ENCODE measurements at places on chromosomes 11 and 22. TPM values are rescaled to one million over a fixed set of nuclear protein-coding genes. Genes with fewer than 3 reads are reported as not detected.
A peak's percentile ranks its signal among the peaks of the same experiment; 100 is the strongest.

The PLEKHB1 gene
- total RNA-seq: 33.5 TPM

The TREH gene
- not detected for total RNA-seq

The MOGAT2 gene
- total RNA-seq: 0.21 TPM

The DGCR2 gene
- 82.1 TPM for total RNA-seq

The MUC2 gene
- total RNA-seq: 0.03 TPM

DNA sequence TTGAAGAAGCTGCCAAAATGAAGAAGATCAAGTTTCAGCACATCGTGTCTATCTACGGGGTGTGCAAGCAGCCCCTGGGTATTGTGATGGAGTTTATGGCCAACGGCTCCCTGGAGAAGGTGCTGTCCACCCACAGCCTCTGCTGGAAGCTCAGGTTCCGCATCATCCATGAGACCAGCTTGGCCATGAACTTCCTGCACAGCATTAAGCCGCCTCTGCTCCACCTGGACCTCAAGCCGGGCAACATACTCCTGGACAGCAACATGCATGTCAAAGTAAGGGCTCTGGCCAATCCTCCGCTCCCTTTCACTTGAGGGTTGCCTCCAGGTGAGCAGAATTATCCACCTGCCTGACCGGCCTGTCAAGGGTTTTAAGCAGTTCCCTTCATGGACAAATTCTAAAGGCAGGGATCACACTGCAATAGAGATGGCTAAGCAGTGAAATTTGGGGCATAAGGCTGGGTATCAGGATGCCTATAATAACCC, 6.0 kb downstream of the ANKK1 start:
- no peak overlapping the region for H3K27ac ChIP-seq
- DNase-seq: no peak
- H3K4me1 ChIP-seq: no peaks in the 10 kb centered on the region
- H3K4me3 ChIP-seq: no peak overlapping the region

GRCh38 chr22:28741200-28741784, 328 bp downstream of the CHEK2 start:
- H3K4me1 ChIP-seq: peaks cover 3% of the 10 kb centered on the region
- H3K4me3 ChIP-seq: peak overlapping the region; percentile 66
- no peak overlapping the region for H3K27ac ChIP-seq
- H3K27me3 ChIP-seq: no peaks in the 10 kb centered on the region
- DNase-seq: peak; percentile 1
- H3K36me3 ChIP-seq: peaks cover 14% of the 10 kb centered on the region

DNA sequence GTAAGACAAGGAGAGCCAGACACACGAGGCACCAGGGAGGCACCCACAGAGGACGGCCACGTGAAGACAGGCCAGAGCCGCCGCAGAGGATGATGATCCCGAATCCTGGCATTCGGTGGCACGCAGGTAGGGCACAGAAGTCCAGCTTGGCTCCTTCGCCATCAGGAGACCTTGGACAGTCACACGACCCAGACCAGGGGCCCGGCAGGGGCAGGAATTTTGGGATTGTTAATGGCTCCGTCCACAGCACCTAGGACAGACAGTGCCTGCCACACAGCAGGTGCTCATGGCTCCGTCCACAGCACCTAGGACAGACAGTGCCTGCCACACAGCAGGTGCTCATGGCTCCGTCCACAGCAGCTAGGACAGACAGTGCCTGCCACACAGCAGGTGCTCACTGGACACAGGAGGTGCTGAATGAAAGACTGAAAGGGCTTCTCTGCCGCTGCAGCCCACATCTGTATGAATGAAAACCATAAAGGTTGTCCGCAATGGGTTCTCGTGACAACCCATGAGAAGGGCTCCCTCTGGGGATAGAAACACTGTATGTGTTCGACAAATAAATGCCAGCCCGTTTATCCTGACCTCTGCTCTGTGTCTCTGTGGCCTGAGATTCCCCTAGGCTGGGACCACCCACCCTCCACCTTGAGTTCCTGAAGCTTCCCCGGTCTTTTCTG, 341.6 kb downstream of the CTTN start:
- H3K27me3 ChIP-seq: no peaks in the 10 kb centered on the region
- H3K4me3 ChIP-seq: no peak overlapping the region
- H3K27ac ChIP-seq: no peak overlapping the region
- no peak for DNase-seq
- H3K36me3 ChIP-seq: no peaks in the 10 kb centered on the region
- H3K4me1 ChIP-seq: peaks cover 8% of the 10 kb centered on the region

GRCh38 chr22:50179937-50180726, 5.6 kb upstream of the TRABD start:
- DNase-seq: no peak
- H3K27ac ChIP-seq: no peak overlapping the region
- H3K4me1 ChIP-seq: peaks cover 25% of the 10 kb centered on the region
- no peaks in the 10 kb centered on the region for H3K27me3 ChIP-seq
- H3K4me3 ChIP-seq: no peak overlapping the region

DNA sequence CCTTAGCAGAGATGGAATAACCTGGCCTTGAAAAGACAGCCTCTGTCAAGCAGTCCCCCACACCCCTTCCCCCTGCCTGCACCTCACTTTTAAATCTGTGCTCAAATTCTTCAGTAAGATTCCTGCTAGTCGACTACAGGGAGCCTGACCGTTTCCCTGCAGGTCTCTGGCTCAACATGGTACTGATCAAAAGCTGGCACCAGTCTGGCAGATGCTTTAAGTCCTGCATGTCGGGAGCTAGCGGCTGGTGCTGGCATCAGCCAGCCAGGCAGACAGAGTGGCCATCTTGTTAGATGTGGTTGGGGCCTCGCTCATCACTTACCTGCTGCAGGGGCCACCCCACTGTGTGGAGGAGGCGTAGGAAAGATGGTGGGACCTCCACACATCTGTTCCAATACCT, 204.4 kb upstream of the SORL1-AS1 start:
- no peaks in the 10 kb centered on the region for H3K27me3 ChIP-seq
- H3K4me3 ChIP-seq: no peak overlapping the region
- no peak for DNase-seq
- H3K36me3 ChIP-seq: no peaks in the 10 kb centered on the region
- peaks cover 17% of the 10 kb centered on the region for H3K4me1 ChIP-seq
- H3K27ac ChIP-seq: no peak overlapping the region

- DNase-seq: no peak
- peaks cover 26% of the 10 kb centered on the region for H3K4me1 ChIP-seq
- H3K36me3 ChIP-seq: no peaks in the 10 kb centered on the region
- peak overlapping the region; percentile 64 for H3K27ac ChIP-seq
Measured at GRCh38 chr22:39176714-39177455, 24.4 kb upstream of the CBX7 start.

GRCh38 chr22:31124811-31125465, 2.2 kb downstream of the INPP5J start:
- H3K4me1 ChIP-seq: peaks cover 23% of the 10 kb centered on the region
- no peak overlapping the region for H3K27ac ChIP-seq
- no peaks in the 10 kb centered on the region for H3K27me3 ChIP-seq
- no peaks in the 10 kb centered on the region for H3K36me3 ChIP-seq
- H3K4me3 ChIP-seq: no peak overlapping the region

DNA sequence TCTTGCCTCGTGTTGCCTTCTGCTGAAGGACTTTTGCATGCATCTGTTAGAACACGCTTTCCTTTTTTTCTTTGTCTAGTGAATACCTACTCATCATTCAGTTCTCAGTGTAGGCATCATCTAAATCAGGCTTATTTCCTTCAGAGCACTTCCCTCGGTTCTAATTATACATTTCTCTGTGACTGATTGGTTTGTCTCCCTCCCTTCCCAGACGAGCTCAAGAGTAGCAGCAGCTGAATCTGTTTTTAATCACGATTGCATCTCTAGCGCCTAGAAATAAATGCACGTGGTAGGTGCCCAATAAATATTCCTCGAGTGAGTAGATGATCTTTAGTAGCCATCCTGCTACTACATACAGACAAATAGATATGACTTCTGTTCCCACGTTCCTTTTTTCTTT, 6.3 kb downstream of the CEP164 start:
- H3K27me3 ChIP-seq: no peaks in the 10 kb centered on the region
- H3K36me3 ChIP-seq: no peaks in the 10 kb centered on the region
- H3K27ac ChIP-seq: no peak overlapping the region
- no peaks in the 10 kb centered on the region for H3K4me1 ChIP-seq
- no peak overlapping the region for H3K4me3 ChIP-seq

- DNase-seq: no peak
- no peaks in the 10 kb centered on the region for H3K27me3 ChIP-seq
- H3K4me3 ChIP-seq: no peak overlapping the region
- no peak overlapping the region for H3K27ac ChIP-seq
- H3K4me1 ChIP-seq: no peaks in the 10 kb centered on the region
Measured at GRCh38 chr11:65103476-65103875, 7.5 kb downstream of the VPS51 start.

- H3K27me3 ChIP-seq: no peaks in the 10 kb centered on the region
- no peak overlapping the region for H3K27ac ChIP-seq
- DNase-seq: no peak
- H3K4me1 ChIP-seq: no peaks in the 10 kb centered on the region
Measured at GRCh38 chr11:117456027-117456720, 128.5 kb downstream of the CEP164 start.

GRCh38 chr11:128874427-128874826, 7.3 kb upstream of the KCNJ1 start:
- H3K4me3 ChIP-seq: no peak overlapping the region
- no peaks in the 10 kb centered on the region for H3K36me3 ChIP-seq
- H3K27ac ChIP-seq: no peak overlapping the region
- no peaks in the 10 kb centered on the region for H3K4me1 ChIP-seq

- H3K27me3 ChIP-seq: no peaks in the 10 kb centered on the region
- H3K4me1 ChIP-seq: peaks cover 20% of the 10 kb centered on the region
- H3K4me3 ChIP-seq: no peak overlapping the region
- H3K27ac ChIP-seq: no peak overlapping the region
- H3K36me3 ChIP-seq: no peaks in the 10 kb centered on the region
Measured at GRCh38 chr11:128399251-128400121, 187.9 kb downstream of the ETS1 start.

DNA sequence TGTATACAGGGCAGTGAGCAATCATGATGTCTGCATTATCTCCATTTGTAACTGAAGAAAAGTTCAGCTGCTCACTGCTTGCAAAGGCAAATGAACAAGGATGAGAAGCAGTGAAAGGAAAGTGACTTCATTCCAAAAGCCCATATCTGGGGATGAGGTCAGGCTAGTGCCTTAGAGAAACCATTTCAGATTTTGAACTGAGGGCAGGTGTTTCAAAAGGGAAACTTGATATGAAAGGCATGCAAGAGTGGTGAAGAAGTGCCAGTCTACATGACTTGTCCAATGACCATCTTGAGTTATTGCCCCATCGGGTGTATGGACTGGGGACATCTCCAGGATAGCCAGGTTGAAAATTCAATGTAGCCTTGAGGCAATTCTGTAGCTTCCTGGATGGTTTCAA, 7.3 kb upstream of the APOL4 start:
- H3K4me1 ChIP-seq: no peaks in the 10 kb centered on the region
- no peaks in the 10 kb centered on the region for H3K27me3 ChIP-seq
- DNase-seq: no peak
- no peaks in the 10 kb centered on the region for H3K36me3 ChIP-seq
- H3K27ac ChIP-seq: no peak overlapping the region
- no peak overlapping the region for H3K4me3 ChIP-seq

Measured in cardiac muscle cell (in vitro differentiated cells and primary cell).